ENCODE measurements at places on chromosomes 12 and 14.

DNA sequence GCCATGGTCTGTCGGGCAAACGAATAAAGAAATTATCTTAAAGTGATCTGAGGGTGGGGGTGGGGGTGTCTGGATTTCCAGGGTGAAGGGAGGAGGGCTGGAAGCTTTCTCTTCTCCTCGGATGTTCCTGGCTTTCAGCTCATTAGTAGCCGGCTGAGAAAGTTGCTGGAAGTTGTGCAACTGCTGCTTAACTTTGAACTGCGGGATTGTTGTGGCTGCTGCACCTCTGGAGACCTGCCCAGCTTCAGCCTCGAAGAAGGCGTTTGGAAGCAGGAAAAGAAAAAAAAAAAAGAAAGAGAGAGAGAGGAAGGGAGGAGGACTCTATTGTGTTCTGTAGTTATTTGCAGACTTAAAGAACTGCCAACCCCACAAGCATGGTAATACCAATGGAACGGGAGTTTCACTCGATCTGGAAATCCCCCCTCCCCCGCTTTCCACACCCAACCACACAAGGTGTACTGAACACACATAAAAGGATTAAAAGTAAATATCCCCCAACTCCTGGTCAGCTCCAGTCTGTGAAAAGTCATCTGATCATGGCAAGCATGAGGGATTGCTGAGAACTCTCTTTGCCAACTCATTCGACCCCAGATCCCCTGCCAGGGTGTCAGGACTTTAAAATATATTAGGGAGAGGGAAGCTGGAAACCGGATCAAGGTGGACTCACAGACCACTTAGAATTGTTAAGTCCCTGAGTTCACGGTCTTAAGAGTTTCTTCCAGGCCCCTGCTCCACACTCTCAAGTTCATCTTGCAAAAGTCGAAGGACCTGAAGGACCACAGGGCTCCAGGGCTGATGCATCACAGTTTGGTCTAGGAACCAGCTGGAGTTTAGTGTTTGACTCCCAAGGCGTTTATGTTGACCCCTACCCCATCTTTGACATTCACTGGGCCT, at the start of gene RASSF9:
Gene RASSF9, minus strand, starts transcription at position 213 of the 894 bp plus-strand sequence. Its CDS starts 208 bp downstream, at position 5.
- DNase-seq, result no peak

DNA sequence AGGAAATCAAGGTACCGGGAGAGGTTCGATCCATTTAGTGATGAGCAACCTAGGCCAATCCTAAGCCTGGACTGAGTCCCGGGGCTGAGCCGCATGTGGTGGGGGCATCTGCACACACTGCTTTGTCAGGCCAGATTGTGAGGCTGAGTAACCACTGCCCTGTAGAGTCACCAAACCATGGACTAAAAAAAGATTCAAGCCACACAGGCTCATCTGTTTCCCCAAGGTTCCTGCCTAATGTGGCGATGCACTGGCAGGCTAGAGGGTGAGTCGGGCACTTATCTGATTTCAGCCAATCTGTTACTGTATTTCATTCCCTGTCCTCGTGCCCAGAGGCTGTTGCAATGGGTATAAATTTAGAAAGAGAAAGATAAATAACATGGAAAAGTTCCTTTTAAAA, 140.8 kb downstream of the TTC7B start:
- no peak for DNase-seq

GRCh38 chr14:65492266-65492665, 79.7 kb downstream of the FUT8 start:
- no peak for DNase-seq

DNA sequence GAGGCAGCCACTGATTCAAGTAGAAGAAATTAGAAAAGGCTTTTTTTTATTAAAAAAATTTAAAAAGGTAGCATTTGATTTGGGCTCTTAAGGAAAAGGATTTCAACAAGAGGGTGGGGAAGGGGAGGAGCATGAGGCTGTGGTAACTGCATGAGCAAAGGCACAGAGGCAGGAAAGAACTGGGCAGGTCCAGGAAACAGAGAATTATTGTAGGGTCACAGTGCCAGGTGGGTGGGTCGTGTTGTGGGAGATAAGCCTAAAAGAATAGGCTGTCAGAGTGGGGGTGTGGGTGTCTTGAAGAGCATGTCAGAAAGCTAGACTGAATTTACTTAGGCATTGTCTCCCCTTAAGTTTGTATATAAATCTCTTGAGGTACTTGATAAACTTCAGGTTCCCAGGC, 7.8 kb downstream of the LIMA1 start:
- DNase-seq, result no peak

DNA sequence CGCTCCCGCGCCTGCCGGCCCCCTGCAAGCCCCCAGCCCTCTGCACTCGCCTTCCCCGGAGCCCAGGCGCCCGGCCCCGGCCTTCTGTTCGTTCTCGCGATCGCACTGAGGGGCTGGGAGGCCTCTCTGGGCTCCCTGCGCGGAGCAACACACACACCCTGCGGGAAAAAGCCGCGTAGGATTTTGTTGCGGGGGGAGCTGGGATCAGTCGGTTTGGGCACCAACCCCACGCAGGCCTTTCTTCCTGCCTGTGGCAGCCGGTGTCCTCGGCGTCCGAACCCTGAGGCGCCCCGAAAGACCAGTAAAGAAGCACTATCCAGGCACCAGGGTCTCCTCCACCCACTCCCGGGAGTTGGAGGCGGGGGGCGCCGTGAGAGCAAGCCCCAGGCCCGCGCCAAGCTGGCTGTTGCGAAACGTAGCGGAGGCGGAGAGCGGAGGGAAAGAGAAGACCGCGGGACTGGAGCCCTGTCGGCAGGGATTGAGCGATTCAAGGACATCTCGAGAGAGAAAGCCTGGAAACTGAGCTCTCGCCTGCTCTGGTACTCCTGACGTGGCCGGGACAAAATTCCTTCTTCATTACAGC, 1.9 kb upstream of the HOXC5 start:
- DNase-seq, result no peak

DNA sequence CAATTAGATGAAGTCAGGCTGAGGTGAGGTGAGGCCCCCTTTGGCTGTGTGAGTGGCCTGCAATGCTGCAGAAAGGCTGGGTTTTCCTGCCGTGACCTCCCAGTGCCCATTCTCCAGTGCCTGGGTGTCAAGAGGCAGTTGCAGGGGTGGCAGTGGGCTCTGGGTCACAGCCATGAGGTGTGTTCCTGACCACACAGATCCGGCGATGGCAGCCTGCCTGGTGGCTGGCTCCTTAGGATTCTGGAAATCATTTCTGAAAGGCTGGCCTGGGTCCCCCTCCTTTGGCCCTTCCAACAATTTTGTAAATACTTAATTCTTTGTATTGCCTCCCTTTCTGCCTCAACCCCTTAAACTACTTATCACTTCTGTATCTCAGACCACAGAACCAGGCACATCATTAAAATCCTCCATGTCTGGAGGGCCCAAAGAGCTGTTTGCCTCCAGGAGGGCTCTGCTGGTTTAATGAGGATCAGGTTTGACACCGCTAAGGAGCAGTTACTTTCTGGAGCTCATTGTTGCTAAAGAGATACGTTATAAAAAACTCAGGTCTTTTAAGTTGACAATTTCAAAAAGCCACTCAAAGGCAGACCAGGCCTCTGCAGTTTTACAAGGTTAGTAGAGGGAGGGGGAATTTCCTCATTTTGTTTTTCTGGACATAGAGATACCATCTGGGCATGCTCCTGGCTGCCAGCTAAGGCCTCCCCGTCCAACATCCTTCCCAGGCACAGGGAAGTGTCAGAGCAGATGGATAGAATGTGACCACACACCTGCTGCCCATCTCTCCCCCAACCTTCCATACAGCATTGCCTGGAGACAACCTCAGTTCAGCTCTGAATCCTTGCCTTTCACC, 204.4 kb downstream of the FOXN3 start:
- no peak for DNase-seq

GRCh38 chr12:69007855-69008351, 74.9 kb upstream of the CPM start:
- no peak for DNase-seq

DNA sequence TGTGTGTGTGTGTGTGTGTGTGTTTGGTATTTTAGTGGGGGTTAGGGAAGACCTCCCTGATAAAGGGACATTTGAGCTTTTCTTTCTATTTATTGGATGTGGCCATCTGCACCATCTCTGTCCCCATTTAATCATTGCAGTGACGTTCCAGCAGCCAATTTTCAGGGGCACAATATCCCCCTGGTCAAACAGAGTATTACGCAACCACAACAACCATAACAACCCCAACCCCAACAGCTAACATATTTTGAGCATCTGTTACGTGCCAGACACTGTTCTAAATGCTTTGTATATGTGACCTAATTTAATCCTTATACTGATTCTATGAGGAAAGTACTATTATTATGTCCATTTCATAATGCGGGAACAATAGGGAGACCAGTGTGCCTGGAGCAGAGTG, 87.4 kb downstream of the TTC8 start:
- DNase-seq, result no peak

DNA sequence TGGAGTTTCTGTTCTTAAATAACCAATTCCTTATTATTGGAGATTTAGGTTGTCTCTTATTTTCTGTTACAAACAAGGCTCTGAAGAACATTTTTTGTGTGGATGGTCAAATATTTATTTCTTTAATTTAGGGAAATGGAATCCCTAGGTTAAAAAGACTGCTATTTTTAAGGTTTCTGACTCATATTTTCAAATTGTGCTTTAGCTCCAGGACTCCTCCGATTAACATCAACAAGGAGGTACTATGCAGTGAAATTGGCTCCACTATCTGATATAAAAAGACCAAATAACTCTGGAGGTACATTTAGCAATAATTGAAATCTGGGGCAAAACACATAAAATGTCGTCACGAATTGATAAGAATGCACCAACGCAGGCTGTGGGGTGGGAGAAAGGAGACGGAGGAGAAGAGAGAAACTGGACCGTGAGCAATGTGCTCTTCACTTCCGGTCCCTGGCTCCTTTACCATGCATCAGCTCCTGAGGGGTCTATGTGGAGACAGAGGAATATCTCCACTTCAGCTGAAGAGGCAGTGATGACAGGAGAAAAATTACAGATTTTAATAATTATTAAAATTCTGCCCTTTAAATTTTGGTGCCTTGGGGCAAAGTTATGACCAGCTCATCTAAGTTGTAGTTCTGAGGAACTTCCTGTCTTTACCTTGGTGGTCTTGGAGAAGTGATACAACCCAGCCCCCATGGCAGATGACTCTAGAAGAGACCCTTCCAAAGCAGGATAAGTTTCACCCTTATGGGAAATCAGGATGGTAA, 90.2 kb upstream of the BTG1 start:
- DNase-seq, result no peak
